ENCODE measurements at places on chromosomes 1 and 21. TPM values are rescaled to one million over a fixed set of nuclear protein-coding genes. Genes with fewer than 3 reads are reported as not detected.

The CNKSR1 gene
- 0.17 TPM for total RNA-seq

The ALPL gene
- 0.87 TPM for total RNA-seq

The ACTA1 gene
- total RNA-seq = not detected

The KCNC4 gene
- total RNA-seq = 8.6 TPM

The SHISAL2A gene
- total RNA-seq = not detected

The WASF2 gene
- total RNA-seq = 31.4 TPM

The ATAD3A gene
- total RNA-seq = 25.1 TPM

The TMPRSS3 gene
- total RNA-seq = not detected

The FCGR3B gene
- not detected for total RNA-seq

The PRDM16 gene
- total RNA-seq = 1.5 TPM

The CDC42 gene
- total RNA-seq = 372 TPM

The GUCA2B gene
- total RNA-seq = not detected

The RASAL2 gene
- total RNA-seq = 22.7 TPM

All from smooth muscle cell of trachea (primary cell).